ENCODE measurements at places on chromosomes 12 and 14. TPM values are rescaled to one million over a fixed set of nuclear protein-coding genes. Genes with fewer than 3 reads are reported as not detected.

Gene C12orf56
- total RNA-seq = not detected

Gene GRIN2B
- under 0.01 TPM for total RNA-seq

Gene HECTD1
- total RNA-seq = 186 TPM

Gene CDKN3
- 1.8 TPM for total RNA-seq

Gene P2RX7
- total RNA-seq = 3.9 TPM

Gene MAPK1IP1L
- total RNA-seq = 44.3 TPM

Gene KRT75
- total RNA-seq = not detected

Gene OLR1
- 0.36 TPM for total RNA-seq

Gene REM2
- 0.81 TPM for total RNA-seq

Gene KRT77
- not detected for total RNA-seq

Gene KRT5
- 0.36 TPM for total RNA-seq

Gene B3GNT4
- total RNA-seq = not detected

Gene TSPAN19
- not detected for total RNA-seq

Gene COX14
- total RNA-seq = 89.9 TPM

Gene CLMN
- 3.5 TPM for total RNA-seq

Gene BICD1
- 10.8 TPM for total RNA-seq

Gene TGM1
- total RNA-seq = not detected

Gene ZBTB42
- 3.8 TPM for total RNA-seq

Gene DPF3
- 2.9 TPM for total RNA-seq

Gene RND1
- not detected for total RNA-seq

Gene HOTAIR
- not detected for total RNA-seq

Gene WNT1
- not detected for total RNA-seq

Gene OTUB2
- 0.71 TPM for total RNA-seq

Gene AP1G2
- 37.1 TPM for total RNA-seq
